ENCODE measurements at places on chromosomes 7 and 10.

GRCh38 chr7:137818036-137818435 is 28.7 kb downstream of the DGKI start:
- no peak for DNase-seq

GRCh38 chr7:41711283-41712064 is 8.6 kb upstream of the INHBA start:
- DNase-seq, result no peak

GRCh38 chr10:35412900-35413491 is 76.7 kb downstream of the CCNY start:
- no peak for DNase-seq

- no peak for DNase-seq
Measured at GRCh38 chr10:29862923-29863614, 196.3 kb downstream of the JCAD start.

GRCh38 chr10:23558361-23558799 is 119.5 kb downstream of the OTUD1 start:
- no peak for DNase-seq

DNA sequence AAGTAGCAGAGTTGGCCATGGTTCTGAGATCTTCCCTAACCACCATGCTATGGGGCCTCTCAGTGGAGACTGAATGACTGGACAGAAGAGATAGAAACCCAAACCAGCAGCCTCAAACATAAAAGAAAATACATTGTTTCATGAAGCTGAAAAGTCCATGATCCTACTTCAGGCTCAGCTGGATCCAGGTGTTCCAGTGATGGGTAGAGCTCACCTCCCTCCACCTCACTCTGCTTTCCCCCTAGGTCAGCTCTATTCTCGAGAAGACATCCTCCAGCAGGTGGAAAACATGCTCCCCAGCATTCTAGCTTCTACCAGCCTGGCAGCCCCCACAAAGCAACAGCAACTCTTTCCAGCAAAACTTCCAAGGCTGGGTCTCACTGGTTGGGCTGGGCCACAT is 132.1 kb downstream of the OAT start:
- DNase-seq, result no peak

GRCh38 chr7:130648580-130648979 is 20.0 kb downstream of the COPG2 start:
- no peak for DNase-seq

GRCh38 chr7:108299251-108299973 is 156.8 kb downstream of the NRCAM start:
- no peak for DNase-seq
